ENCODE measurements at places on chromosomes 6 and 20. TPM values are rescaled to one million over a fixed set of nuclear protein-coding genes. Genes with fewer than 3 reads are reported as not detected.

The AKAP7 gene
- 11.0 TPM for total RNA-seq

DNA sequence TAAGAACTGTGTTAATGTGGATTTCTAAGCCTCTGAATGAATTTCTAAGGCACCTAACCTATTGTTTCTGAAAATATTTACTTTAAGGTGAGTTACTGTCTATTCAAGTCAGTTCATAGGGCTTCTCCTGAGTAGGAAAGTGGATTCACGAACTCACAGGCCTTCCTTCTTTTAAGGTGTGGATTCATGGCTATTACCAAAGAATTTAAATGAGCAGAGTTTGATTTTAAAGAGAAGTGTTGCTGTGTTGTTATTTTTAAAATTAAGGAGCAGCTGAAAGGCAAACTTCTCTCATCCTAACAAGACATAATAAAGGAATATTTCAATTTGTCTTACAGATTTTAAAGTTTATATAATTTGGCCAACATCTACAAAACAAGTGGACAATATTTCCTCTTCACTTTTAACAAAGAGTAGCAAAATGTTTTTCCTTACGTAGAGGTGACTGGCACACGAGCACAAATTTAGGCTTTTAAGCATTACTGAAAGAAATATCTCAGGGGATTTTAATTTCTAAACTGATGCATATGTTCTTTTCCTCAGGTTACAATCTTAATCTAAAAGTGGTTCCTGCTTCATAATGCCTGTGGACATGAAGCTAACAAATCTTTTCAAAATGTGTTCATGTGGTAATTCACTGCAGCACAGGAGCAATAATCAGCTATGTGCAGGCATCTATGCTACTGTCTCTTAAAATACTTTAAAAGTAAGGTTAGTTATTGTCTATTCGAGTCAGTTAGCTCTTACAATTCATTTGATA is 602 bp upstream of the TSPYL4 start:
- DNase-seq = no peak

GRCh38 chr6:38151580-38152500 is 332.3 kb downstream of the ZFAND3 start:
- DNase-seq = no peak

- no peak for DNase-seq
Observed at GRCh38 chr6:126480268-126480667, 140.4 kb downstream of the CENPW start.

GRCh38 chr20:3687655-3688054 is 5.8 kb upstream of the ADAM33 start:
- DNase-seq = peak; percentile 23

- DNase-seq = peak; percentile 87
Observed at GRCh38 chr20:50192364-50193198, 2.0 kb downstream of the CEBPB start.

- DNase-seq = no peak
Observed at GRCh38 chr6:161228921-161229591, 44.8 kb downstream of the AGPAT4 start.
